ENCODE measurements at places on chromosomes 4 and X.

- no peak for DNase-seq
Measured at GRCh38 chr4:70768301-70768948, 46.7 kb downstream of the RUFY3 start.

GRCh38 chr4:174860588-174860987 lies 31.5 kb upstream of the GLRA3 start:
- no peak for DNase-seq

DNA sequence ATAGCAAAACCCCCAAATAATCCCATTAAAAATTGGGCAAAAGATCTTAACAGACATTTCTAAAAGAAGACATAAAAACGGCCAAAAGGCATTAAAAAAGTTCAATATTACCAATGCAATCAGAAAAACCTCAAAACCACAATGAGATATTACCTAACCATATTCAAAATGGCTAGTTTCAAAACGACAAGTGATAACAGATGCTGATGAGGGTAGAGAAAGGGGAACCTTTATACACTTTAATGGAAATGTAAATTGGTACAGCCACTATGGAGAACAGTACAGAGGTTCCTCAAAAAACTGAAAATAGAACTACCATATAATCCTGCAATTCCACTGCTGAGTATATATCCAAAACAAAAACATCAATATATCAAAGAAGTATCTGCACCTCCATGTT lies 6.2 kb downstream of the AADAT start:
- DNase-seq = no peak

DNA sequence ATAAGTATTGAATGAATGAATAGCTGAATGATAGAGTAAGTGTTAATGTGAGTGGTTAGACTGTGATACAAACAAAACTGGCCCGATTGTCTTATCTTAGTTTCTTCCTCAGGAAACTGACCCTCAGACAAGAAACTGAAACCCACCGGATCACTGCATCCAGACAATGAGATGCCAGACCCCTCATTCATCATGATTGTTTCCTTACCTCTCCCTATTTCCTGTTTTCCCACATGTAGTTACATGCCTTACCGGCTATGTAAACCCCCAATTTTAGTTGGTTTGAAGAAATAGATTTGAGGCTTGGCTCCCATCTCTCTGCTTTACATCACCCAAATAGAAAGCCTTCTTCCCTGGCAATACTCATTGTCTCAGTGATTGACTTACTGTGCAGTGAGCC lies 218.9 kb upstream of the PPP1R2C start:
- DNase-seq = no peak

DNA sequence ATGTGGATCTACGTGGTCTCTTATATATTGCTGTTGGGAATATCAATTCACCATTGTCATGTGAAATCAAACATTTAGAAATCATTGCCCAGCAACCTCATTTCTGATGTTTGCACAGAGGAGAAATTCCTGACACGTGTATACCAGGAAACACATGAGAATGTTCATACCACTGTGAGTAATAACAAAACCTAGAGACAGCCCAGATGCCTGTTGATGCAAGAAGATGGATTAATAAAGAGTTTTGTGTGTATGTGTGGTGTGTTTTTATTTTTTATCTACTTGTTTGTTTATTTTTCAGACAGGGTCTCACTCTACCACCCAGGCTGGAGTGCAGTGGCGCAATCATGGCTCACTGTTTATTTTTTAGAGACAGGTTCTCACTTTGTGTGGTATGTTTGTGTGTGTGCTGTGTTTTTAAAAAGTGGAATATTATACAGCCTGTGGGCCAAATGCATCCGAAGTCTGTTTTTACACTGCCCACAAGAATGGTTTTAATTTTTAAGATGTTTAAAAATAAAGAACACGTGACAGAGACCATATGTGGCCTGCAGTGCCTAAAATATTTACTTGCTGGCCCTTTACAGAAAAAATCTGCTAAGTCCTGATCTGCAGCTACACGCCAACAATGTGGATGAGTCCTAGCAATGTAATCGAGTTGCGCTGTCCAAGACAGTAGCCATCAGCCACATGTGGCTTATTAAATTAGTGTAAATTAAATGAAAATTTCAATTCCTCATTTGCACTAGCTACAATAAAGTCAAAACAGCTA lies 39.2 kb downstream of the TXLNG start:
- DNase-seq = no peak

GRCh38 chr4:173264684-173265185 lies 69.4 kb downstream of the HMGB2 start:
- peak; percentile 16 for DNase-seq

DNA sequence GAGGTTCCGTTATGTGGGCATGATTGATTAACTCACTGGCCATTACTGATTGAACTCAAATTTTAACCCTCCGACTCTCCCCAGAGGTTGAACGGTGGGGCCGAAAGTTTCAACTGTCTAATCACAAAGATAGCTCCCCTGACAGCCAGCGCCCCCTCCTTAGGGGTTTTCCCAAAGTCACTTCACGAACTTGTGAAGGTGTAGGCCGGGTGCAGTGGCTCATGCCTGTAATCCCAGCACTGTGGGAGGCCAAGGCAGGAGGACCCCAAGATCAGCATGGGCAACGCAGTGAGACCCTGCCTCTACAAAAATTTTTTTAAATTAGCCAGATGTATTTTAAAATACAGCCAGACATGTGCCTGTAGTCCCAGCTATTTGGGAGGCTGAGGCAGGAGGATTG lies 39.8 kb upstream of the RBM47 start:
- DNase-seq = no peak

DNA sequence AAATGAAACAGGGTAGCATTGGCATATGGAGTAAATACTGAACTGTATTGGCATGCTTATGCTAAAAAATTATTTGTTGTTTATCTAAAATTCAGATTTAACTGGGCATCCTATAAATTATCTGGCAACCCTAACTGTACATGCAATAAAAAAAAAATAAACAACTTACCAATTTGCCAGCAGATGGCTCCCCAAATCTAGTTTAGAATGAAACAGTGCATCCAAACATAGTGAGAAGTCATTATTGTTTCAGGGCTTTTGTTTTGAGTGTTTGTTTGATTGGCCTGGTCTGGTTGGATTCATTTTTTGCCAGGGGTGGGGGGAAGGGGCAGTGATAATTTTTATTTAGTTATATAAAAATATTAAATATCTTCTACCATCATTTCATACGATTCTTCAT lies 12.8 kb upstream of the NSUN7 start:
- peak; percentile 80 for DNase-seq

GRCh38 chr4:139664442-139664841 lies 1.2 kb upstream of the MGST2 start:
- no peak for DNase-seq

GRCh38 chrX:45454290-45454689 lies 253.6 kb upstream of the DIPK2B start:
- DNase-seq = peak; percentile 0

- no peak for DNase-seq
Measured at GRCh38 chrX:8868070-8868773, 67.0 kb upstream of the FAM9A start.

GRCh38 chrX:5341902-5342301 lies 886.8 kb downstream of the NLGN4X start:
- DNase-seq = no peak

DNA sequence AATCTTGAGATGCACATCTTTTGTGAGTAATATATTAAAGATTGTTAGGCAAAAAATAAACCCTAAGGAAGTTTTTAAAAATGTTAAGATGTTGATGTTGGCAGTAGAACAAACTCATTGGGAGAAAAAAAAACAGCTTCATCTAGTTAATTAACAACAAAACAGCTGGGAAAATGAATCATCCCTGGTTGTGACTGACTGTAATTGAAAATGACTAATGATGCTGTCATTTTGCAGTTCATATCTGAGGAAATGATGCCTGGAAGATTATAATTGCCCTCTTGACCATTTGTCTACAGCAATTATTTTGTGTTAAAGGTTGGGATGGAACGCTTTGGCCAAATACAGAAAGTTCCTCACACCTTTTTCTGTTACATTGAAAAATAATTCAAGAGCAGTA lies 760.4 kb upstream of the FTHL17 start:
- no peak for DNase-seq

- no peak for DNase-seq
Measured at GRCh38 chrX:111100191-111100590, 4.2 kb downstream of the PAK3 start.

- no peak for DNase-seq
Measured at GRCh38 chrX:141142946-141143345, 34.0 kb downstream of the LDOC1 start.

DNA sequence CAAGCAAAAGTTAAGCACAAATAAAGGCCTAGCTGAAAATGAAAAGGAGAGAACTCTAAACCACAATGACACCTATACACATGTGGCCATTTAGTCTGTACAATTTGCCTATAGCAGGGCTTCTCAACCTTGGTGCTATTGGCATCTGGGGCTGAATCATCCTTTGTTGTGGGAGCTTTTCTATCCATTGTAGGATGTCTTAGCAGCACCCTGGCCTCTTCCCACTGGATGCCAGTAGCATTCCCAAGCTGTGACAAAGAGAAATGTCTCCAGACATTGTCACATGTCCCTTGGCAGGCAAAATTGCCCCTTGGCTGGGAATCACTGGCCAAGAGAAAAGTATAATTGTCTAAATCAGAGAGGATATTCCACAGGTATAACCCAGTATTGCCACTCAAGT lies 13.5 kb upstream of the PRPS2 start:
- DNase-seq = no peak

GRCh38 chrX:110402091-110402849 lies 43.6 kb downstream of the RTL9 start:
- DNase-seq = no peak

- DNase-seq = no peak
Measured at GRCh38 chrX:84162401-84162800, 25.6 kb downstream of the RPS6KA6 start.

GRCh38 chrX:155112171-155112570 lies 40.9 kb downstream of the BRCC3 start:
- no peak for DNase-seq

GRCh38 chr4:101295691-101296090 lies 51.6 kb downstream of the PPP3CA start:
- no peak for DNase-seq

GRCh38 chr4:133136833-133137232 lies 12.3 kb upstream of the PCDH10 start:
- DNase-seq = no peak

DNA sequence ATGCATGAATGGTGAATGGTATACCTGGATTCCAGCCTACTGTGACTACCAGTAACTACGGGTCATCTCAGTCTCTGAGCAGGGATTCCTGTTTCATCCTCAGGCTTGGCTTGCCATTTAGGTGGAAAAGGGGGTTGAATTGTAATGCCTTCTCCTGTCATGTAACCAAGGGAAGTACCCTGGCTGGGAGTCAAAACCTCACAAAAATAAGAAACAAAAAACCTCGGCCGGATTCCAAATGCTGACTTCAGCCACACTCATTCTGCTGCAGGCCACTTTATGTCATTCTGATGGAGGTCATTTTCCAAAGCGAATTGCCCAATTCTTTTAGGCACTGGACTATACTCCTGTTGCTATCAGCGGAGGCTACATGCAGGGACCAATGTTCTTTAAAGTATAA lies 324.7 kb downstream of the LDB2 start:
- DNase-seq = peak; percentile 27

DNA sequence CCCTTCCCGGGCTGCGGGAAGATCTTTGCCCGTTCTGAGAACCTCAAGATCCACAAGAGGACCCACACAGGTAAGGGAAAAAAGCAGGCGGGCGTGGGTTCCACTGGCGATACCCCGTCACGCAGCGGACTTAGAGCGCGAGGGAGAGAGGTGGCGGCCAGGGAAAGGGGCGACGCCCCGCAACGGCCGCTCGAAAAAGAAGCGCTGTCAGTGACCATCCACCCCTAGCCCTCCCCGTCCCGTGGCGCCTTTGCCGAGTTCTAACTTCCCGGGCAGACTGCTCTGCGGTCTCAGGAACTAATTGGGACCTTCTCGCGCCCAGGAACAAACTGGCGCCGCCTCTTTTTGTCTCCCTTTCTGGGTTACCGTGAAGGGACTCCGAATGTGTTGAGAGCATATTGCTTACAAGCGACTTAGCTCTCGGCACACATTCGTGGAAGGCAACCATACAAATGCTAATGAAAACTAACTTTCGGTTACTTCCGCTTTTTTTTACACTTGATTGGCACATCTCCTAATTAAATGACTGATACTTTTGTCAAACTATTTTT lies 1.8 kb downstream of the ZIC3 start:
- no peak for DNase-seq

DNA sequence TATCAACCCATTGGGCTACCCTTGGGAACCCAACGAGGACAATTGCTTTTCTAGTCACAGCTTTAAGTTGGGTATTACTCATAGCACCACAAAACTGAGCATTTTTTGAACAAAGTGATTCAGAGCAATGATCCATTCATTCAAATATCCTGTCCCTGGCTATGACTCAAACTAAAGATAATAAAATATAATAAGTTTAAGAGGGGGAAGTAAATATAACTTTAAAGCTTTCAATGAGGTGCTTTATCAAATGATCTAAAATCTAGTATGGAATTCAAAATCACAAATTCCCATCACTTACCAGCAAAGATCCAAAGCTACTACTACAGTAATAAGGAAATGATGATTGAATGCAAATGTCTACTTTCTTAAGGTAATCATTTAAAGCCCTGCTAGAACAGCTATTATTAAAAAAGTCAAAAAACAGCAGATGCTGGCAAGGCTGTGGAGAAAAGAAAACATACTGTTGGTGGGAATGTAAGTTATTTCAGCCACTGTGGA lies 39.8 kb upstream of the S100G start:
- no peak for DNase-seq

GRCh38 chr4:185685804-185686203 lies 126.2 kb downstream of the SORBS2 start:
- no peak for DNase-seq

DNA sequence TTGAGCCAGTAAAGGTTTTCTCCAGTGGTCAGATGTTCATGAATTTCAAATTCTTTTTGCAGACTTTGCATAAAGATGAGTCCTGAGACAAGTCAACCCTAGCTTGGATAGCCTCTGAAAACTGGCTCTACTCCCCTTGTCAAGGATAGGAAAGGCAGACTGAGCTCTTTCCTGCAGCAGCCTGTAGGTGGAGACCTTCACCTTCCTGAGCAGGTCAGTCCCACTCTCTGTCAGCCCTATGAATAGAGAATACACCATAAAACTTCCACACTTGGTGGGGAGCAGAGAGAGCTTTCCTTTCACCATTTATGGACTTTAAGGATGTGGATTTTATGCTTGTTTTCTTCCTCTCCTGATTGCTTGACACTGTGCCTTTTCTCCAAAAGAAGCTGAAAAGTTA lies 41.9 kb downstream of the PCDH19 start:
- no peak for DNase-seq

GRCh38 chrX:69299285-69299684 lies 134.0 kb upstream of the PJA1 start:
- DNase-seq = no peak

- DNase-seq = no peak
Measured at GRCh38 chrX:41482154-41482850, 35.2 kb downstream of the NYX start.

- no peak for DNase-seq
Measured at GRCh38 chr4:42655269-42655637, 1.7 kb downstream of the ATP8A1 start.

GRCh38 chr4:126725906-126726305 lies 906.9 kb upstream of the INTU start:
- no peak for DNase-seq
